ENCODE measurements at places on chromosomes 12 and 14.

- no peak for DNase-seq
Observed at GRCh38 chr14:71328954-71329353, 421.7 kb downstream of the PCNX1 start.

GRCh38 chr12:117646520-117646919 is 285.1 kb upstream of the NOS1 start:
- no peak for DNase-seq

DNA sequence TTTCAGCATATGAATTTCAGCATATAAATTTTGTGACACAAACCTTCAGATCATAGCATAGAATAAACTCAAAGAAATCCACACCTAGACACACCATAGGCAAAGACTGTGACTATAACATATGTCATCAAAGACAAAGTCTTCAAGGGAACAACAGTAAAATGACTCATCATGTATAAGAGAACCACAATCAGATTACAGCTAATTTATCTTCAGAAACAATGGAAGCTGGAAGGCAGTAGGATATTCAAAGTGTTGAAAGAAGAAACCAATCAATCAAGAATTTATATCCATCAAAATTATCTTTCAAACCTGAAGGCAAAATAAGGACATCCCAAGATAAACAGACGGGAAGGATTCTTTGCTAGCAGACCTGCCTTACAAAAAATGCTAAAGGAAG is 29.0 kb downstream of the DLK1 start:
- peak; percentile 62 for DNase-seq

DNA sequence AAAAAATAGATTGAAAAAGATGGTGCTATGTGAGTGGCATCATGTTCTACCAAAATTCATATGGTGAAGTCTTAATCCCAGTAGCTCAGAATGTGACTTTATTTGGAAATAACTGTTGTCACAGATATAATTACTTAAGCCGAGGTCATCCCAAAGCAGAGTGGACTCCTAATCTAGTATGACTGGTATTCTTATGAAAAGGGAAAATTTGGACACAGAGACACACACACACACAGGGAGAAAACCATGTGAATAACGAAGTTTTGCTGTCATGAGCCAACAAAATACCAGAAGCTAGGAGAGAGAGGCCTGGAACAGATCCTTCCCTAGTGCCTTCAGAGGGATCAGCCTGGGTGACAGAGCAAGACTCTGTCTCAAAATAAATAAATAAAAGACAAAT is 62.6 kb downstream of the FAR2 start:
- no peak for DNase-seq

All from SW480 (cell line).